Activated CD4-positive, alpha-beta T cell treated with anti-CD3 and anti-CD28 coated beads, Interleukin-2, amount 10 ng/mL, durations not matched to agents 7 days and 5 days (primary cell): ENCODE measurements at places on chromosomes 12 and 14. TPM values are rescaled to one million over a fixed set of nuclear protein-coding genes. Genes with fewer than 3 reads are reported as not detected.

DNA sequence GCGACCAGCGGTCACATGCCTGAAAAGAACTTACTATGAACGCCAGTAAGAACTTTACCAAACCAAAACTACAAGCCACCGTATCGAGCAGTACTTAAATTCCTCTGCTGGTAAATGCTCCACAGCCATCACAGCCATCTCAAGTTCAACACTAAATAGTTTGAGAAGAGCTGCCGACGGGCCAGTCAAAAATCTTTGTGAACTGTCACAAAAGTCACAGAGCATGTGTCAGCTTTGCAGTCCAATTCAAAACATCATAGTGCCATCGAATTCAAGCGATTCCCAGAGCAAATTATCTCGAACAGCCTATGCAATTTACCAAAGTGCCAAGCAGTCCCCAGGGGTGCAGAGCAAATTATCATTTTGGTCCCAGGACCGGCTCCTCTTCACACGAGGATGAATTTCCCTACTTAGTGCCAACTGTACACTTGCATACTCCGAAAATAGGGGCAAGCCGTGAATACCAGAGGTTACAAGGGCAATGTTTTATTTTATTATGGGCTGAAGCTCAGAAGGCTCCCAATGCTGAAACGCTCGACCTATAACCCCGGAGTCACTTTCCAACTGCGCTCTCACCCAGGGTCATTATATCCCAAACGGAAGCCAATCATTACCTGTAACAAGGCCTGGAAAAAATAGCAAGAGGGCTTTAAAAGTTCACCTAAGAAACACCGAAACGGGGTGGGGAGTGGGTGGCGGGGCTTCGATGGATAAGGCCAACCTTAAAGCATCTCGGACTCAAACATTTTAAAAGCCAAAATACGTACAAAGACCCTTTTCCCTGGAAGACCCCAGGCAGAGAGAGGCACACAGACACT is 1.1 kb downstream of the LRP6 start:
- DNase-seq, result no peak

- DNase-seq, result no peak
Observed at GRCh38 chr14:38089123-38089522, 118.6 kb upstream of the SSTR1 start.

TDRD9 gene
- total RNA-seq, result 0.60 TPM

DNA sequence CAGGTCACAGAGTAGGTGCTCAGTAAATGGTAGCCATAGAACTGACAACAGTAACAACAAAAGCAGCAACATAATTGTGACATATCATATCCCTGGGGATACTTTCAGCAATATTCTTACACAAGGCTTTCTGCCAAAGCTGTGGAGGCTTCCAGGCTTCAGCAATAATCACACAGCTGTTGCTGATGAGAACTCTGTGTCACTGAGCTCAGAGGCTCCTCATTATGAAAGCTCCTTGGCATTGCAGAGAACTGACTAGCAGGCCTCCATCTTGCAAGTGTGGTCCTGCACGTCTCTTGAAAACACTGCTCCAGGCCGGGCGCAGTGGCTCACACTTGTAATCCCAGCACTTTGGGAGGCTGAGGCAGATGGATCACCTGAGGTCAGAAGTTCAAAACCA is 97.3 kb upstream of the BTG1 start:
- no peak for DNase-seq

STYK1 gene
- total RNA-seq, result 0.17 TPM

GRCh38 chr12:109517619-109518018 is 40.2 kb downstream of the UBE3B start:
- no peak for DNase-seq

DNA sequence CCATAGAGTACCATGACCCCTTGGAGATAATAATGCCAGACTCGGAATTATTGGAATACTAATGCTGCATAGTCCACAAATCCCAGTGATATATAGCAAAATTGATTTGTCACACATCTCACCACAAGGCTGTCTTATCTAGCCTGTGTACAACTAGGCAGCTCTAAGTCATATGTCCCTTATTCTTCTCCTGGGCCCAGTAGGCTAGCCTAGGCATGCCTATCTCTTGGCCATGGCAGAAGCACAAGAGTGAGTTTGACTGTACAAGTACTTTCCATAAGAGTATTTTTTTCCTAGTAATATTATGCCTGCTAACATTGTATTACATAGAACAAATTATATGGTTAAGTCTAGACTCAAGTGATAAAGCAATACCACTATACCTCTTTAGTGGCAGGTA is 1122.1 kb upstream of the SEL1L start:
- DNase-seq, result no peak

DNA sequence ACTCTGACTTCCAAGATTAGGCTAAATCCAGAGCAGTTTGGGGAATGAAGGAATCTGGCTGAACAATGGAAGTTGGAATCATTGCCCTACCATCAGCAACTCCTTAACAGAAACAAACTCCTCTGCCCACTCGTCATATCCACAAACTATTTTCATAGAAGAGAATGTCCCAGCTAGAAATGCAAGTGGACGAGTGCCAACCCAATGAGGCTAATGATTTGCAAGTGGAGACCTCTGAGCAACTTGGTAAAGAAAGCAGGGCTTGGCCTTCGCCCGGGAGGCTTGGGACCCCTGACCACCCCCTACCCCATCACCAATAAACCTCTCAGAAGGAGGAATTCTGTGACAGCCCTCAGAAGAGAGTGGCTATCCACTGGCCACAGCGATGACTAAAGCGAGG is 40.0 kb upstream of the DDX11 start:
- no peak for DNase-seq

STAC3 gene
- 5.1 TPM for total RNA-seq

P2RX7 gene
- total RNA-seq, result 21.4 TPM

DNA sequence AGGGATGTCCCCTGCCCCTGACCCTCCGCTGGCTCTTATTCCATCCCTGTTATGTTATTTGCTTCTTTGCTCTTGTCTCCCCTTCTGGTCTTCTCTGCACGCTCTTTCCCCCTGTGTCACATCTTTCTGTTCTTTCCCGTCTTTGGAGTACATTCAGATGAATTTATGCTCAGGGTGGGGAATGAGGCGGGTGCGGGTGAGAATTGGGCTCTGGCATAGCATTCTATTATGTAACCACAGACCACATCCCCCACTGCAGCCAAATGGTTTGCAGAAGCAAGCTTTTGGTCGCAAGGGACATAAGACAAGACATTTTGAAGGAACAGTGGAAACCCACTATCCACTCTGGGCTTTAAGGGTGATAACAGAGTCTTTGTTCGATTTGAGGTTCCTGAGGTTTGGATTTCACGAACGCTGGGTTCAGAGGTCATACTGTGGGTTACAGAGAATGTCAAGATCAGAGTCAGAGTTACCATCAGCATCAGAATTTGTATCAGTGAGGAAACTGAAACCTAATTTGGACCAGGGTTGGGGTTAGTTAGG is 3.8 kb downstream of the ENDOU start:
- peak; percentile 25 for DNase-seq

DNA sequence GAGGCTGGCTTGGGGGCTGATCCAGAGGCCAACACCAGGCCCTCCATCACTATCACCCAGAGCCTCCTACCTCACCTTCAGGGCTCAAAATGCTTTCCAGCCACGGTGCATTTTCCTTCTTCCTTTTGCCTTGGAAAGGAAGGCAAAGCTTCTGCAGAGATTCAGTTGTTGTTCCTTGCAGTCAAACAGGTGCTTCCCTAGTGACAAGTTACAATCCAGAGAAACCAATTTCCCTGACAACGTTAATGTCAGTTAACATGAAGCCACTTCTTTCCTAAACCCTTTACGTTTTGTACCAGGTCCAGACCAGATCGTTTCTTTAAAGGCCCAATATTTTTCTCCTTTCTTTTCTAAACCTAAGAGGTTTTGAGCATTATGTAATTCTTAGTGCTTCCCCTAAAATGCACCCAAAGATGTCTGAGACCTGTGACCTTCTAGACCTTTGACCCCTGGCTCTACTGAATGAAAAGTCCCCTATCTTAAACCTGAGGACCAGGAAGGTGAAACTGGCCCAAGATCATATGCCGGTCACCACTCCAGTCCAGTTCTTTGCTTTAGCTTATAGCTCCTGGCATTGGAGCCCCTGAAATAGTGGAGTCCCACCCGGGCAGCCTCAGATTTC is 211.5 kb downstream of the SLC41A2 start:
- DNase-seq, result no peak
